Esophagus squamous epithelium (tissue), 5 donors: ENCODE measurements at places on chromosomes 6 and 20.

DNA sequence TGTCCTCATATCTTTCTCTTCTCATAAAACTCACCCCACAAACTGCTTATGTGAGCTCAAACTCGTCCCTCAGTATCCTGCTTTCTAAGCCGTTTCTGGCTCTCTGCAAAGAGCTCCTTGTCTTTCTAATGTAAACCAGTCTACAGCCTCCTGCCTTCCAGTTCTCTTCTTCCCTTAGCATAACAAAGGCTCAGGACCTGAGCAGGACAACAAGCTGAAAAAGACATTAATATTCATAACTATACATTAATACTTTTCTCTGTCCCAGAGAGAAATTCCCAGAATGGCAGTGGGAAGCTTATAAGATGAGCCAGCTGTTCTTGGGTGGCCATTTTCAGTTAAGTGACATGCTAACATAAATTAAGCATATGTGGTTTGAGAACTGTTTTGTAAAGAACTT, 207.0 kb upstream of the TCF21 start:
- no peak for DNase-seq

DNA sequence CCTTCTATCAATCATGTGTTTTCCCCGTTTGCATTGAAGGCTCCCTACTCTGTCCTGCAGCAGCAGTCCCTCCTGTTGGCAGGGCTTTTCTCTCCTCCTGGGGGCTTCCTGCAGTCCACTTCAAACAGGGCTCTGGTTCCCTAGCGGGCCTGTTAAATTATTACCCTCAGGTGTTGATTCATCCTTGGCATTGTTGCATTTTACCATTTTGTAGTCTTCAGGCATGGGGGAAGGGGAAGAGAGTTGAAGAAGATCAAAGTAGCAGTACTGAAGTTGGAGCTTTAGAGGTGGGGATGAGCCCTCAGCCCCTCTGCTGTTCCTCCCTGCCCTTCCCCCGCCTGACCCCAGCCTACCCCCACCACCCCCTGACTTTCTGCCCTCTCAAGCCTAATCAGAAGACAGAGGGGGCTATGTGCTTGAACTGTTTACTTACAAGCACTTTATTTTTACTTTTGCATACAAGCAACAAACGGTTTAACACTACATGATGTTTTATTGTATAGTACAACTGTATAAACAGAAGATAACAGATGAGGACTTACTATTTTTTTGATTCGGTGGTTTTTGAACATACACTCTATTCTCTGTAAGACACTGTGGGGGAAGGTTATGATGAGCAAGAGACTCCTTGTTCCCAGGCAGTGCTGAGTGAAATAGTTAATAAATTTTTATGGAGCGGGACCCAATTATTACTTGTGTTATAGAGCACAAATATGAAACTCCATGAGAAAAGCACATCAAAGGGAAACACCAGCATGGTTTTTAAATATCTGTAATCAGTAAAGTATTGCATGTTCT, 169.7 kb downstream of the EYA4 start:
- DNase-seq, result no peak

DNA sequence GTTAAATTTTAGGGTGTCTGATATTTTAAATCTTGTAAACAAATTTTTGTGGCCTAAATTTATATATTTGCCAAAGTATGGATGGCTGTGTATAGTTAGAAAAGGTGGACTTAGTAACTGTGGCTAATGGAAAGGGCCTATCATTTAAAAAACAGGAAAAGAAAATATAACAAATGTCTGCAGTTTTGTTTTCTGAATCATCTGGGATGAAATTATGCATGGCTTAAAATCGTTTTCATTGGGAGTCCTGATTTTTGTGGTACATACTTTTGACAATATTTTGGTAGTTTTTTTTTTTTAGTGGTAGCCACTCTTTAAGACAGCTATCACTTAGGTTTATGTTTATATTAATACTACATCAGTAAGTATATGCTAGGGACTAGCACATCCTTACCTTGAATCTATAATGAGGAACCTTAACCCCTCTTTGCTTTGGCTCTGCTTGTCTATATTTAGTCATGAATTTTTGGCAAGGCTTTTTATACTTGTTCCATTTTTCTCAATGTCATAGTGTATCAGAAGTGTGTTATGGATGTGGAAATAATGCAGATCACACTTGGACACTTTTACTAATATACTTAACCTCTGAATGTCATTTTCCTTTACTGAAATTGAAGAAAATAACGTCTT, 5.6 kb downstream of the ARID1B start:
- DNase-seq, result no peak

DNA sequence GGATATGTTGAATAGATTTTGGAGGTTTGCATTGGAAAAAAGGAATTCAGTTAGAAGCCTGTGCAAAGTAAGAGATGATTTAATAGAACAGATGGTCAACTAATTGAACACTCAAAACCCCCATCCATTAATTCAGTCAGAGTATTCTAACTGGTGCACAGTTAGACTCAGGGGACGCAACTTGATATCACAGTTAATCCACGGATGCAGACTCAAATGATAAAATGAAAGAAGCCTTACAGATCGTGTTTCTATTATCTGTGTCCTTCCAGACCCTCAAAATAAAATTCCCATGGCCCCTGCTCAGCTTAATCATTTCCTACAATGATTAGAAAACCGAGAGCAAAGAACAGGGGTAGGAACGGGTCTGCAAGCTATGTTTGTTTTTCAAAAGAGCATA, 45.4 kb upstream of the DTNBP1 start:
- DNase-seq, result no peak

DNA sequence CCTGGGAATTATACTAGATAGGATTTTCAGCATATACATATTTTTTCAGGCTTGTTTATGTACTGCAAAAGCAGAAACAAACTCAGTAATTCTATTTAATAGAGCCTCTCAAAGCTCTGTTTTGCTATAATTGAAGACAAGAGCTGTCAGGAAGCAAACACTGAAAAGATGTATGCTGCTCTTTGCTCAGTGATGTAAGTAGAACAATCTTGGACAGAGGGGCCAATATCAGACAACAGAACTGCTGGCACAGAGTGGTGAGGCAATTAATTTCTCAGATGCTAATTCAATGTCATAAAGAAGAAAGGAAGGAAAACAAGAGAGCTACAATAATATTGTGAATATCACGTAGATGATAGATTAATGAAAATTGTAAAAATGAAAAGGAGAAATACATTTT, 663.3 kb upstream of the ADGRB3 start:
- no peak for DNase-seq
